COR-L47 (cell line): ENCODE measurements at places on chromosomes 7 and 10.
A peak's percentile ranks its signal among the peaks of the same experiment; 100 is the strongest.

DNA sequence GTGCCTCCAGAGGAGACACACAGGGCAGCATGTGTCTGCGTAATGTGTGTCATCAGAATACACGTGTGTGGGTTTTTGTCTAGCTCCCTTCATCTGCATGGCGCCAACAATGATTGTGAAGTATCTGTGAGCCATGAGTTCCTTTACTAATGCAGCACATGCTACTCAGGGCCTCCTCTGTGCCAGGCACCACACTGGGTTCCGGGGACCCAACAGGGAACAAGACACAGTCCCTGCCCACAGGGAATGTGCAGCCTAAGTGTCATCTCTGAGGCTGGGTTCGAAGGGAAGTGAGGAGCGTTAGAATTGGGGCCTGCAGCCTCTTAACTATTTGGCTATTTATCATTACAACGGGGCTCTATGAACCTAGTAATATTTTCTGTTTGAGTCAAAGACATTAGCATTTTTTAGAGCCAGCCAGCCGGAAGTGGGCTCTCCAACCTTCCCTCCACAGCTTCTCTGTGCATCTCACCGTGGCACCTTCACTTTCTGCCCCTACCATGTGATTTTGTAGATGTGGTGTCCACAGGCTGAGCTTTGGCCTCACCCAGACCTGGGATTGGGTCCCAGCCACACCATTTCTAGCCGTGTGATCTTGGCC, 43.9 kb upstream of the SRGN start:
- no peak for DNase-seq

- no peak for DNase-seq
Measured at GRCh38 chr10:106032450-106033002, 1132.0 kb downstream of the SORCS1 start.

DNA sequence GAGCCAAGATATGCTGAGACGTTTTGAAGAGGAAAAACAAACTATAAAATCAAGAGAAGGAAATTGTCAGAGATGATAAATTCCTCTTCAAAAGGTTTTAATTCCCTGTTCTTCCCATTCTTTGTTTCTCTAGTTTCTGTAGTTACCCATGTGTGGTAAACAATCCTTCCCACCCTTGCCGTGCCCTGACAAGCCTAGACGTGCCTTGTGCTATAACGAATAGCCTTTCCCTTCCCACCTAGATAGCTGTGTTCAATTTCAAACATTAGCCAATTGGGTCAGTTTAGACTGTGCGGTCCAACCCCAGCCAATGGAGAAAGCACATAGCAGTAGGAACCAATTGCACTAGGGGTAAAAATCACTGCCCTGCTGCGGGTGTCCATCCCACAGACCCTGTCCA, 138.1 kb downstream of the RALA start:
- peak; percentile 16 for DNase-seq

GRCh38 chr7:106895246-106895864, 30.3 kb downstream of the PIK3CG start:
- no peak for DNase-seq

- no peak for DNase-seq
Measured at GRCh38 chr7:1781369-1781768, 111.3 kb downstream of the ELFN1 start.

DNA sequence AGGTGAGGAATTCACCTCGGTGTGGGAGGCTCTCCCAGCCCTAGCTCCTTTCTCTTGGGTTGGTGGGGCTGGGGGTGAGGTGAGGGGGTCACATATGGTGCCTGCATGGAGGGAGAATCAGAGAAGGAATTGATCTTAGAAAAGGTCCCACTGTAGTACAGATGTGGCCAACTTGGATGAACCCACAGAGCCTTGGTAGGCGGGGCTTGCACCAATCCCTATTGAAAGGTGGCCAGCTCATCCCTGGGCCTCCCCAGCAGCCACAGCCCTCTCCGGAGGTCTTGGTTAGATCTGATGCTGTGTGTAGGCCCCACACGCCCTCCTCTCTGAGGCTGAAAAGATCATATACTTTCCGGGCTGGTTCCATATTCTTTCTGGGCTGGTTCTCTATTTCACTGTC, 19.0 kb downstream of the HKDC1 start:
- no peak for DNase-seq

DNA sequence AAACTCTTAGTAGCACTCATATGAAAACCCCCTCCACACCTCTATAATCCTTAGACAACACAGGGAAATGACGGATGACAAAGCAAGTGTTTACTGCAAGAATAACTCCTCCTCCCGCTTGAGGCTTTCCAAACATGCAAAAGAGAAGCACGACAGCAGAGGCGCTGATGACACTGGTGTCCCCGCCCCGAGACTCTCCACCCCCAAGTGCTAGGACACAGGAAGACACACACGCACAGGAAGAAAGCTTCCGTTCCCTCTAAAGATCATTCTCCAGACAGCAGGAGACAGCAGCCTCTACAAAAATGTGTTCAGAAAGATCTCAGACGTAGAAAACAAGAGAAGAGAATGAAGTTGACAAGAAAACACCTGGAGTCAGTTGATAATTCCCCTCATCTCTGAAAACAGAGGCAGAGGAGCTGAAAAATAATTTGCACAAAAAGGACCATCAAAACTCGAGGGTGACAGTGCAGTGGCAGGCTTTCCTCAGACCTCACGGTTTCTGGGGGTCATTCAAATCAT, 90.2 kb downstream of the DLG5 start:
- DNase-seq = peak; percentile 48

GRCh38 chr7:89145801-89146200, 350.3 kb upstream of the TEX47 start:
- DNase-seq = no peak

DNA sequence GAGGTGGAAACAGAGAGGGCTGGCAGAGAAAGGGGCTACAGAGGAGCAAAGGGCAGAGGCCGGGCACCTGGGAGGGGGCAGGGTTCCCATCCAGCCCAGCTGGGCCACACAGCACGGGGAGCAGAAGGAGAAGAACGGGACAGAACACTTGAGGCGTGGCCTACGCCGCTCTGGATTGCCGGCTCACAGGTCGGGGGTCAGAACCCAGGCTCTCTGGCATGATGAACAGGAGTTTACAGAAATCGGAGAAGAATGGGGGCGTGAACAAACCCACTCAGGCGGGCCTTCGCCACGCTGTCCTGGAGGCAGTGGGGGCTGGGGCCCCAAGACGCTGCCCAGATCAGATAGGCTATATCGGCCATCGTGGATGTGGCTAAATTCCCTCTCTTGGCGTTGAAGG, 362.2 kb upstream of the SHH start:
- DNase-seq = no peak

- peak; percentile 2 for DNase-seq
Measured at GRCh38 chr7:130996833-130997231, 262.8 kb upstream of the KLF14 start.

DNA sequence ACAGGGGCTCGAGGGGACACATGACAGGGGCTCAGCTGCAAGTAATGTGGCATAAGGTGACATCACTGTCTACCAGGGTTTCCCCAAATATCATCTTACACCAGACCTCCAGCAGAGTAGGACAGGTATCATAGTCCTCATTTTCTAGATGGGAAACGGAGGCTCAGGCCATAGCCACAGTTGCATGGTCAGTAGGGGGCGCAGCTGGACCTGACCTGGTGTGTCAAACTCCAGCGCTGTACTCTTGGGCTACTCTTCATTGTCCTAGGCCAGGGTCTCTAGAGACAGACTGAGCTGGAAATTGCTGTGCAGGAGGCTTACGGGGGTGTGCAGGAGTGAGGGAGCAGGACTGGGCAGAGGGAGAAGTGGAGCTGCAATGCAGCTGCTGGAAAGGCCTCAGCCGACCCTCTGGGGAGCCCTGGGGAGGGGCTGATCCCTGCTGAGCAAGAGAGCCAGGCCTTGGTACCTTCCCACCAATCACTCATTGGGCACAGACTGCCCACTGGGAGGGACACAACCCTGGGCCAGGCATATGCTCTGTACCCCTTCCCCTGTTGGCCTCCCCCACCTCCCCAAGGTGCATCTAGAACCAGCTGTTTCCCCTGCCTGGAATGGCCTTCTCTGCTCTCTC, 89.9 kb downstream of the CDH23 start:
- no peak for DNase-seq

DNA sequence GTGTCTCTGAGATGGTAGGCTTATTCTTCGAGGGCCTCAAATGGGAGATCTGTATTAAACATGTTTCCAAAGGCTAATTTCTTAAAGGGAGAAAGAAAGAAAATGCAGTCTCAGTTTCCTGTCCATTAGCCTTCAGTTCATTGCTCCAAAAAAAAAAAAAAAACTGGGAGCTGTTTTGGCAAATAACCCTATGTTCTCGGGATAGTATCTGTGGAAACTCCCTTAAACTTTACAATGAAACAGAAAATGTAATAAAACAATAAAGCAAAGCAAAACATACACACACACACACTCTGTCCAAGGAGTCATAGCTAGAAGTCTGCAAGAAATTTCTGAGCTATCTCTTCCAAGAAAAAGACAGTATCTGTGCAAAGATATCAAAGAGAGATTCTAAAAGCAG, 172.5 kb upstream of the CELF2 start:
- no peak for DNase-seq

DNA sequence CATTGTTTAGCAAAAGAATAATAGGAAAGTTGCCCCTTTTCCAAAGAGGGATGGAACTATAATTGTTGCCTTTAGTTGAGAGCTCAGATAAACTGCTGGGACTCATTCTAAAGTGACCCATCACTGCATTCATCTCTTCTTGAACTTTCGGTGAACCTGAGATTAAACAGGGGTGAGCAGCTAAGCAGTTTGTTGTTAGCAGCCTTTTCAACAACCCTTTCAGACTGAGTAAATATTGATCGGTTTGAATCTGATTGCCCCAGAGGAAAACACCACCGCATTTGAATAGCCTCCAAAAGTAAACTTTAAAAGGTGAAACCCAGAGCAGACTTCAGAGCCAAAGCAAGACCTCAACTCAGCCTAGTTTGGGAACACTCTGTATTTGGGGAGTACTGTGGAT, 4.7 kb downstream of the HOXA1 start:
- no peak for DNase-seq

DNA sequence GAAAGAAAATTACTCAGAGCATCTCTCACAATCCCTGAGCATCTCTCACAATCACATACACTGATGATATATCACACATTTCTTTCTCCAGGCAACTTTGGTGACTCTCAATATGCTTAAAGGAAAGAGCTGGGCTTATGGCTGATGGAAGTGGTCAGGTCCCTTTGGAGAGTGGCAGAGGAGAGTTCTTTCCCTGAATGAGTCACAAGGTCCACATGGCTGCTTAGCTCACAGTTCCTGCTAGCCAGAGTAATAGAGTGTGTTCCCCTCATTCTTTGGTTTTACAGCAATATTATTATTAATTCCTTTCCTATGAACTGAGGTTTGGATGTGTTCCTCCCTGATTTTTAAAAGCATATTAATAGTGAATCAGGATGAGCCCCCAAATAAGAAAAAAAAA, 287.4 kb downstream of the C7orf25 start:
- DNase-seq = no peak

- DNase-seq = no peak
Measured at GRCh38 chr7:117004899-117005298, 51.6 kb downstream of the ST7 start.

DNA sequence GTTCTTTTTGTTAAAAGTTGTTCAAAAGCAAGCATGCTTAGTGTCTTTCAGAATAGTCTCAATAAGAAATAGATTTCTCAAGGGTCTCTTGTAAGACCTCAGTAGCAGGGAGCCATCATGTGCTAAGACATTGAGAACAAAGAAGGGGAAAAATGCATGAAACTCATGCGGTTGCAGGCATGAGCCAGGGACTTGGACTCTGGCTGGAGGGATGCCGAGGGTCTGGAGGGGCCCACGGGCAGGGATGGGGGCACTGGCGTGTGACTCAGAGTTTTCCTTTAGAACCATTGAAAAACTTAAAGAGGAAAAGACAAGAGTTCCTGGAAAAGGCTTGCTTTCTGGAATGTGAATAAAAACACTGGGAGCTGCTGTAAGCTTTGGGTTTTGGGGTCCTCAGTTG, 253.3 kb downstream of the CCDC3 start:
- DNase-seq = no peak

- peak; percentile 41 for DNase-seq
Measured at GRCh38 chr10:78626471-78626870, 442.3 kb upstream of the ZMIZ1 start.

DNA sequence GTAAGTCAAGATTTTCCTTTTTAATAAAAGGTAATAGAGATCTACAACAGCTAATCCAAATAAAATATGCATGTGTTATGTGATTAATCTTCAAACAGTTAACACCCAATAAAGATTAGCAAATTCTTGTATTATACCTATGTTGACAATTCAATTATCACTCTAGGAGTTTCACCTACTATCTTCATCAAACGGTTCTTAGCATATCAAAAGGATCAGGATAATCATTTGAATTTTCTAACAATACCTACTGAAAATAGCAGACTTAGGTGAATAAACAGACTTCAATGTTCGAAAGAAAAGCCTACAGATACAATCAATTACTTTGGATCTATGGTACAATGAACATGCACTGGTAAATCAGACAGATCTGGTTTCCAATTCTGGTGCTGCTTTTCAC, 268.3 kb downstream of the CACNA2D1 start:
- peak; percentile 15 for DNase-seq

DNA sequence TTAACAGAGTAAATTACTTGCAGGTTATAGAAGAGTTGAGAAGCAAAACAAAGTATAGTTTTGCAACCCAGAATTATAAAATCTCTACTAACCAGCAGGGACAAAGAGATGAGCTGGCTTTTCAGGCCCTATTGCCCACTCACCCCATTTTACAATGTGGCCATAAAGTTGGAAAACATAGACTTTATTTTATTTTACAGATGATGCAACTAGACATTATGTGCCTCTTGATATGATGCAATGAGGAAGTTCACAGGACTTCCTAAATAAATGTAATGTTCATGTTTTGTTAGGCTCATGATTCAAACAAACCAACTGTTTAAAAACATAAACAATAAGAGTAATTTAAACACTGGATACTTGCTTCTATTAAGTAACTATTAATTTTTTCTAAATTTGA, 141.1 kb upstream of the WNT16 start:
- no peak for DNase-seq

DNA sequence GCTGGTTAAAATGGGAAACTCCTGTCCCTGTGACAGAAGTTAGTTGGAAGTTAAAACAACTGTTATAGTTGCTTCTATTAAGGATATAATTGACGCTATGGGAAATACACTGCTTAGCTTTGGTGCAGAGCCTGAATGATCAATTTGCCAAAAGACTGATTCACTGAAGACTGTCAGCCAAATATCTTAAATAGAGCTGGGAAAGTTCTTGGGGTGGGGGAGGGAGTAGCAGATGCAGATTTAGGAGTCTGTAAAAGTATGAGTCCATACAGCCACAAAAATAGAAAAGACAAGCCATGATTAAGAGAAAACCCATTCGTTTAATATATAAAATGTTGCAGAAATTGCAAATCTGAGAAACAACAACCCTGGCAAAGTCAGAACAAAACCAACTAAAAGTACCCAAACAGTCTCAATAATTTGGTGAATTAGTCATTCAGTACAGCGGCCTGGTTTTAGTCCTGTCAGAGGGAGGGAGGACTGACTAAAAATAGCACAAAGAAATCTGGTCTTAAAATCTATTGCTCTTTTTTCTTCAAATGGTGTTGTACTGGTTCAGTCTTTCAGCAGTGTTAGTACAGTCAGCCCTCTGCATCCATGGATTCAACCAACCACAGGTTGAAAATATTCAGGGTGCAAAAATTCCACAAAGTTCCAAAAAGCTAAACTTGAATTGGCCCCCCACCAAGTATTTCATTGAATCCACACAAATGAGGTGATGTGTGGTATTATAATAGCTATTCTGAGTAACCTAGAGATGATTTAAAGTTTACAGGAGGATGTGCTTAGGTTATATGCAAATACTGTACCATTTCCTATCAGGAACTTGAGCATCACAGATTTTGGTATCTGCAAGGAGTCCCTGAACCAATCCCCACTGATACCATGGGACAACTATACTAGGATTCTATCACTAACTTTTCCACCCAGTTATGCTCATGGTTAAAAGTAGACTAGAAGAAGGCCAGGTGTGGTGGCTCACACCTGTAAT, 30.0 kb downstream of the STK17A start:
- DNase-seq = no peak
